ENCODE measurements at places on chromosomes 11 and 22.

- no peak for DNase-seq
Measured at GRCh38 chr11:120025606-120026335, 112.1 kb downstream of the TRIM29 start.

- no peak for DNase-seq
Measured at GRCh38 chr22:46079093-46079860, 71.0 kb upstream of the PPARA start.

DNA sequence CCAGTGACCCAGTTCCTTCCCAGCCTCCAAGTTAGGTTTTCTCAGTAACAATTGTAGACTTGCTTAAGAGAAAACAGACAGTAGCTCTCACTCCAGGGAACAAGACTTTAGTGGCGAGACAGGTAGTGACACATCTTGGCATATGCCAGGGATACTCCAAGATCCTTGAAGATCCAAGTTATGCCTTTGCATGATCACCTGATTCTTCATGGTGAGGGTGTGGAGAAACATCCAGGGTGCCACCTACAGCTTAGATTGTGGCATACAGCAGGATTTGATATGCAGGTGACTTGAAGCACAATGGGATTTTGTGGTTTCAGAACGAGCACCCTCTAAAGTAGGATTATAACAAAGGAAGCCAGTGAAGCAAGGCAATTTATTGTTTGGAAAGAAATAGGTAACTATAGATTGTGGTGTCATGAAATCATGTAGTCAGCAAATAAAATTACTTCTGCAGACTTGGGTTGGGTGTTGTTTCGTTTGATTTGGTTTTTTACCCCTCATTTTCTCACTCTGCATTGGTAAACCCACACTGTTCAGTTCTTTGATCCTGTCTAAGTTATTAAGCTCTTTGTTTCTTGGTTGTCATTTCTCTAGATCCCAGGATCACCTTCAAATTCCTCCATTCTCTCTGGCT is 9.2 kb downstream of the POU2AF3 start:
- no peak for DNase-seq

- no peak for DNase-seq
Measured at GRCh38 chr11:112448806-112449205, 188.1 kb upstream of the PLET1 start.

DNA sequence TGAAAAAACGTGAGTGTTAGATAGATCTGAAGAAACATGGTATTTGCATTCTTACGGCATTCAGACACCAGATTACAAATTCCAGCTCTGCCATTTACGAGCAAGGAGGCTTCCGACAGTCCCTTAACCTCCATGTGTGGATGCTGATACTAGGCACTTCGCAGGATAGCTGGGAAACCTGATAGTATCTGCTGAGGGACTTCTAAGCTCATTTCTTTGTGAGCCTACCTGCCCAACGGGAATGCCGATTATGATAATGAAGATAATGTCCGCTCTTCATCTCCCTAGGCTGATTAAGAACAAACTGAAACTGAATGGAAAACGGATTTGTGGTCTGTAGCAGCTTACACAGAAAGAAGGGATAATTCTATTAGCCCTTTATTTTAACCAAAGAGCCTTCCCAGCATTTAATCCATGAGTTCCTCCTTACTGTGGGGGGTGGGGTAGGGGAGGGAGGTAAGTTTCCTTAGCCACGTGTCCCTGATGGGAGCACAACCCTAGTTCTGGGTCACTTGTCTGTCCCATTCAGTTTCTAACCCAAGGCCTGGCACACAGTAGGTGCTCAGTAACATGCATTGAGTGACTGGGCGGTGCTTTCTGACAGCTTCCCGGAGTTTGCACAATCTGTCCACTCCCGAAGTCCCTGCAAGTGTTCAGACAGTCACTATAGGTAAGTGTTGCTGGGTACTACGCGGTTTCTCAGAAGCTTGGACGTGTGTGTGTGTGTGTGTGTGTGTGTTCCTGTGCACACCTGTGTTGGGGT is 39.2 kb downstream of the CD6 start:
- no peak for DNase-seq

DNA sequence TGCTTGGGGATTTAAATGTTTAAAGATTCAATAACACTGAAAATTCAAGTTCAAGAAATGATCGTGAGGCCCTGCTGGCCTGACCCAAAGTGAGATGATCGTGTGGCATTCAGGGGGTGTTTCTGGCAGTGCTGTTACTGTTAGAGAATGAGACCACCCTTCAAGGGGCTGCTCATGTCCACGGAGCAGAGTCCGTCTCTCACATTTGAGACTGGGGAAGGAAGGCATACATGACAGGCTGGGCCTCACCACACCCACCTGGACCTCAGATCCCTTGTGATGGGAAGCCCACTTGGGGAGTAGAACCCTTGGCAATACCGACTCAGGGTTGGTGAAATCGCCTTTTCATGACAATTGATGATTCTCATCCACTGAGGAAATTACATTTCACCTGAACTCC is 16.1 kb upstream of the NRIP3 start:
- no peak for DNase-seq

GRCh38 chr22:48378673-48379072 is 1449.0 kb downstream of the BRD1 start:
- DNase-seq, result no peak

- DNase-seq, result no peak
Measured at GRCh38 chr22:49551897-49552614, 275.6 kb downstream of the BRD1 start.

GRCh38 chr11:35622070-35622469 is 3.8 kb downstream of the FJX1 start:
- DNase-seq, result no peak

DNA sequence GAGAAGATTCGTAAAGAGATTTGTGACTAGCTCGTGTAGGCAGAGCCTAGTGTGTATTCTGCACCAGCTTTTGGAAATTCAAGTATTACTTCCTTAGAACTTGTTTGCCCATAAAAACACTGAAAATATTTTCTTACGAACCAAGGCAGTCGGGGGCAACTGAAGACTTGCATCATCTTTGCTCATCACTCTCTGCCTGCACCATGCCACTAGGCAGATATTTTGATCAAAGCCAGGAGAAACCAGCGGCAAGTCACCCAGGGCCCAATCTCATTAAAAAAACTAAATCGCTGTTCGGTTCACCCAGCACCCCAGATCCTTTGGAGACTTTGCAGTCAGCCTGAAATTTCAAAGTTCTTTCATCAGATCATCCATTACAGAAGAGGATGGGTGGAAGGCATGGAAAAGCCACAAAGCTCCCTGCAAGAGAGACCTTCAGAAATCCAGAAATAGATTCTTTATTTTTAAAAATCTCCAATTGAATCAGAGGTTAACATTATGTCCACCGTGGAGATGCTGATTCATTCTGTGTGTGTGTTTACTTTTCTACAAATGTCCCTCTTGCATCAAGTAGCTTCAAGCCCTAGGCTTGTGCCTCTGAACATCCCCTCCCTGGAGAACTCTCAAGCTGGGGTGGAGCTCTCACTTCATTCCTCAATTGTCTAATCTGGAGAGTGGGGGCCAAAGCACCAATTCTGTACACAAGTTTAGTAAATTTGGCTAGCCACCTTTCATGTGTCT is 78.4 kb downstream of the ETS1 start:
- DNase-seq, result no peak

- no peak for DNase-seq
Measured at GRCh38 chr22:44550711-44551491, 52.9 kb upstream of the RTL6 start.

DNA sequence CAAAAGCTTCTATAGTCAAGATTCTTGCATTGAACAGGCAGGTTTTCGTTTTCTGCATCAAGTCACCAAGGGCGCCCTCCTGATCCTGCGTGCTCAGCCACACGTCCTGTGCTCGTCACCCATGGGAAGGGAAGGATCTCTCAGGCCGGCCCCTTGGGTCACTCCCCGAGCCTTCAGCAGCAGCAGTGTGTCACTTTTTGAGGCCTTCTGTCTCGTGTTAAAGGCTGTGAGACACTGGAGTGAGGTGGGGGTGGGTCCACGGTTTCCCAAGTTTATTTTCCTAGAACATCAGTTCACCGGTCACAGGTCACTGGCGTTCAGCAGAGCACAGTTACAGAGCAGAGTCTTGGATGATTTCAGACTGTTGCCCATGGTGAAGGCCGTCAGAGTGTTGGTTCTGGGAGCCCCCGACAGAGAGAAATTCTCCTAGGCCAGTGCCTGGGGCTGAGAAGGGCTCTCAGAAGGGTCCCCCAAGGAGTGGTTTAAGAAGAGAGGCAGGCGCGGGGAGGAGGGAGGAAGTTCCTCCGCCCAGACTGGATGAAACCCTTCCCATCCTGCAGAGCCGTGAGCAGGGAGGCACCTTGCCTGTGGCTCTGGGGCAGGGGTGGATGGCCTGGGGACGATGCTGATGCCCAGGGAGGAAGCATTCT is 13.5 kb upstream of the ADORA2A start:
- no peak for DNase-seq

DNA sequence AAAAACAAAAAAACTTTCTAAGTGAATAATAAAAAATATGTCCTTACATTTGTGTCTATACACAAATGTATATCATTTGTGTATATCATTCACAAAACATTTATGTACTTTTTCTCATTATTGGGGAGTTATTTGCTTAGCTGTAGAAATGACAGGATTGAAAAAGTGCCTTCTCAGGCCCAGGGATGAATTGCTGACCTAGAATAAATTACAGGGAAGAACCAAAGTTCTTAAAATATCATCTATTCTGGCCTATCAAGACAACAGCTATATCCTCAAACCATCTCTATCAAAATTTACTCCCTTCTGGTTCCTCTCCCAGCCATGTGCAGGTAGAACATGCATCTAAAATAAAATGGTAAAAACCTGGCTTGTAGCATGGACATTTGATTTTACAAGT is 1.9 kb upstream of the RAB6A start:
- no peak for DNase-seq

GRCh38 chr22:50082197-50082715 is 3.0 kb downstream of the MLC1 start:
- DNase-seq, result no peak

DNA sequence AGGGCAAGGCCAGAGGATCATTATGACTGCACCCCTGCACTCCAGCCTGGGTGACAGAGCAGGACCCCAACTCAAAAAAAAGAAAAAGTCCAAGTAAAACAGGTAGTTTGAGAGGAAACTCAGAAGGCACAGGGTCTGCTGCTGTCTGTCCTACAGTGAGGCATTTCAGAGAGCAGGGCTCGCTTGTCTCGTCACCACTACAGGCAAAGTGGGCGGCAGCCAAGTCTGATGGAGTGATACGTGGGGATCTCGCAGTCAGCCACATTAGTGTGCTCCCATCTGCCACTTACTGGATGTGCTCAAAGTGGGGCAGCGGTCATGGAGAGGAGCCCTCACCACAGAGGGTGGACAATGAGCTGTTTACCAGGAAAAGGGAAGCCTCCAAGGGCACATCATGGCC is 42.1 kb downstream of the PI4KA start:
- no peak for DNase-seq

- no peak for DNase-seq
Measured at GRCh38 chr11:22666325-22666687, at the start of gene GAS2. Gene GAS2 (plus strand): TSS chr11:22666611. CDS start chr11:22674870, 8,259 bp downstream.

- DNase-seq, result no peak
Measured at GRCh38 chr22:21845558-21846453, 21.6 kb downstream of the MAPK1 start.

DNA sequence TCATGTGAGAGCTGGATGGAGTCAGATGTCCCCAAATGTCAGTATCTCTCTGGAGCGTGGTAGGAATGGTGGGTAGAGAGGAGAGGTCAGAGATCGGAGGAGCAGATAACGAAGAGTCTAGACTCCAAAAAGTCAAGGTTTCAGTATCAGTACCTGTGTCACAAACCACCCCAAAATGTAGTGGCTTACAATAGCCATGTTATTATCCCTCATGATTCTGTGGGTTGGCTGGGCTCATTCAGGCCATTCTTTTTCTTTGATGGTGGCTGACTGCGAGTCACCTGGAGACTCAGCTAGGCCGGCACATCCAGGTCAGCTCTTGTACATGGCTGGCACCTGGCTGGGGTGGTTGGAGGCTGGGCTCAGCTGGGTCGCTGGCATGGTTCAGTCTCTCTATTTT is 7.3 kb upstream of the SSTR3 start:
- no peak for DNase-seq

- no peak for DNase-seq
Measured at GRCh38 chr11:15815246-15816195, 540.8 kb downstream of the SOX6 start.

DNA sequence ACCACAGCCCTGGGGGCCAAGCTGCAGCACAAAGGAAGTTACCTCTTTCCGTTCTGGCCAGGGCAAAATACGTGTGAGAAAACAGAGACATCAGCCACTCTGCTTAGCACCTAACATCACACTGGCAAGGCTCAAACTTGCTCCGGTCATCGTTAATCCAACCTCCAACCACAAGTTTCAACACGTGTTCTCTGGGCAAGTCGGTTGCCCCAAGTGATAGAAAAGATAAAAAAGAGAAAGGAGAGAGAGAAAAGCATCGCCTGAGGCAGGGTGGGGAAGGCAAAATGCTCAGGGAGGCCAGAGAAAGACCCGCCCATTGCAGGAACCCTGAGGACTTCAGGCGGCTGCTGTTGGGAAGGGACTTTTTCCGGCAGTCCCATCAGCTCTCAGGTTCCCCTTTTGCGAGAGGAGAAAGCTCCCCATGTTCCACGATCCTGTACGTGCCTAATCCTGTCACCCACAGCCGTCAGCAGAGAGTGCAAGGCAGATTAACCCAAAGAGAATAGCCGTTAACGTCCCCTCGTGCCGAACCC is 18.5 kb upstream of the B4GALNT4 start:
- peak; percentile 79 for DNase-seq

DNA sequence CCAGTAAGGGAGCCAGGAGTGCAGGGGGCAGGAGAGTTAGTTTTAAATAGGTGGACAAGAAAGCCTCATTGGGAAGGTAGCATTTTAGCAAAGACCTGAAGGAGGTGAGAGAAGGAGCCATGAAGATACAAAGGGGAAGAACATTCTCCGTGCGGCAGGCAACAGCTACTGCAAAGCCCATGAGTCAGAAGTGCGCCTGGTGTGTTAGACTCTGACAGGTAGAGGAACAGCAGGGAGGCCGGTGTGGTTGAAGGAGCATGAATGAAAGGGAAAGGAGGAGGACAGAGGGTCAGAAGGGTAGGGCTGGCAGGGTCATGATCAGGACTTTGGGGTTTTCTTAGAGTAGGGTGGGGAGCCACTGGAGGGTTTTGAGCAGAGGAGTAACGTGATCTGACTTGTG is 34.5 kb upstream of the PAMR1 start:
- DNase-seq, result no peak

- no peak for DNase-seq
Measured at GRCh38 chr11:106727256-106727655, 291.0 kb downstream of the GUCY1A2 start.

DNA sequence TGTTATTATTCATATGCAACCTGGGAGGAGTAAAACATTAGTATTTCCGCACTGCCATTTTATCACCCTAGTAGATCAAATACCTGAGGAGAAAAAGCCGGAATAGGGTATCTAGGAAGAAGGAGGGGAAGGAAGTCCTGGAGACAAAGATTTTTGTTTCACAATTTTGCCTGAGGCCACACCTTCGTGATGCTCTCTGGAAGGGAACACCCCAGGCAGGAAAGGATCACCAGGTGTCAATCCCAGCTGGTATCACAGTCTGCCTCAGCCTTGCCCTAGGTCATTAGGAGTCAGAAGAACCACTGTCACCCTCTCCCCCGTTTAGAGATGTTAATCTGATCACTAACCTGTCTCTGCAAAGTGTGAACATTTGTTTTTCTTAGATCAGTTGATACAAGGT is 35.4 kb upstream of the IGSF9B start:
- no peak for DNase-seq
